ENCODE measurements at places on chromosomes 3 and 15.

- no peak for DNase-seq
Measured at GRCh38 chr15:66952756-66953522, 112.5 kb upstream of the SMAD3 start.

GRCh38 chr3:111784001-111784400 lies 75.1 kb upstream of the PHLDB2 start:
- DNase-seq, result no peak

DNA sequence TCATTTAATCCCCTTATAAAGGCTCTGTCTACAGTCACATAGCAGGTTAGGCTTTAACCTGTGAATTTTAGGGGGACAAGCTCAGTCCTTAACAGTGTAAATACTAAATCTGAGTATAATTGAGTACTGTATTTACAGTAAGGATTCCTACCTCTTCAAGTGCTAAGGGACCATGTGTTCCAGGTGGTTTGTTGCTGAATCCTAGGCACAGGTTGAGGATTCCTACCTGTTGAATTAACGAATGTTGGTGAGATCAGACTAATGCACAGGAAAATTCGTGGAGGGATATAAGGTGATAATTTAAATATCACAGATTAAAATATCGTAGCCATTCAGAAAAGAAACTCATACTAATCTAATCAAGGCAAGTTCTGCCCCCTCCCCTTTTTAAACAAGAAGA lies 24.9 kb downstream of the CDV3 start:
- DNase-seq, result no peak

GRCh38 chr3:37221407-37221806 lies 47.0 kb upstream of the LRRFIP2 start:
- no peak for DNase-seq

- DNase-seq, result no peak
Measured at GRCh38 chr3:186421946-186422345, 59.9 kb upstream of the DGKG start.

- DNase-seq, result no peak
Measured at GRCh38 chr3:137765310-137766033, 1.4 kb downstream of the SOX14 start.

DNA sequence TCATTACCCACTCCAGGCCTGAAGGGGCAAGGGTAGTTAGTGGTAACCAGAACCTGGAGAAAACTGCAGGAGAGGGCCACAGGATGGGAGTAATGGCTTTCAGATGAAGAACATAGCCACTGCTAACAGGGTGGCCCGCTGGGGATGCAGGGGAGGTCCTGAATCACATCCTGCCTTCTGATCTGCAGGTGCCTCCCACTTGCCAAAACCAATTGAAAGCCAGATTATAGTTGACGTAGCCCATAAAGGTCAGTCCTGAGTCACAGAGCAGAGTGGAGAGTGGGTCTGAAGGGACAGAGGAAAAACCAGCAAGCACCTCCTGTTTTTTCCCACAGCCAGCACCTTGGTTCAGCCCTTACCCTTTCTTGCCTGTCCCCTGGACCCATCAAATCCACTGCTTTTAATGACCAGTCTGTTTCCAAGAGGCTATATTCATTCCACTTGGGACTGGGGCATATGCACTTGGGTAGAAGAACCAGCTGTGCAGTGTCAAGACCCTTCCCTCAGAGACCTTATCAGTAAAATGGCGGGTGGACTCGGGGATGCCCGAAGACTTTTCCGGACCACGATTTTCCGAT lies 646 bp upstream of the SLC35G2 start:
- DNase-seq, result peak; percentile 53

DNA sequence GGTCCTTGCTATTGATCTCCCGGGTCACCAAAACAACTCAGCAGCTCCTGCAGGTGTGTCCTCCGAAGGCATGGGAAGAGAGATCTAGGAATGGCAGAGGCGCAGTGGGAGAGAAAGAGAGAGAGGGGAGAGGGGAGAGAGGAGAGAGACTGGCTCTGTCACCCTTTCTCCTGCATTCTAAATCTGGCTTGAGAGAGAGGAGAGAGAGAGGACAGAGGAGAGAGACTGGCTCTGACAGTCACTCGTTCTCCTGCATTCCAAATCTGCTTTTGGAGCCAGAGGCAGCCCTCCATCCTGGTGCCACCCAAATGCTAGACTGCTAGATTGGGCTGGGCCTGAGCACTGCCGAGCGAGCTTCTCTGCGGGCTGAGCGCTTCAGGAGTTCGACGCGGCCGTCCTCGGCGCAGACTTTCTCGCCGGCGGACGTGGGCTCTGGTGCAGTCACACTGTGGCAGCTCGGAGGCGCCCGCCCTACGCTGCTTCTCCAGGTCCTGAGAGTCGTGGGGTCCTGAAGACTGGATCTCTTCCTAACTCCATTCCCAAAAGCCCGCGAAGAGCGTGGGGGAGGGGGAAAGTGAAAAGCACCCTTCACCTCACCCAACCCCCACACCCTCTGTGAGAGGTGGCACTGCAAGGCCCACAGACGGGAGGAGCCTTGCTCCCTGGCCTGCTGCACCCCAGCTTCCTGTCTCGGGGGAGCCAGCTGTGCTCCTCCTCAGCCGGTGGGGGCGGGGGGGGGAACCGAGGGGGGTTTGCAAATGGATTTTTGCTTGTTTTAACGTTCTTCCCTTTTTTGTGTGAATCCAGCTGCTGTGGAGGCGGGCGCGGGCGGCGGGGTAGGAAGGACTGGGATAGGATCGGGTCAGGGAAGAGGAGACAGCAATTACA lies 222.3 kb downstream of the MEIS2 start:
- no peak for DNase-seq

GRCh38 chr3:122498152-122498551 lies 16.6 kb downstream of the KPNA1 start:
- no peak for DNase-seq
